Stimulated activated CD8-positive, alpha-beta memory T cell treated with anti-CD3 and anti-CD28 coated beads, Interleukin-7, amount 100 ng/mL, for 1 hour (primary cell): ENCODE measurements at places on chromosomes 3 and 15.

DNA sequence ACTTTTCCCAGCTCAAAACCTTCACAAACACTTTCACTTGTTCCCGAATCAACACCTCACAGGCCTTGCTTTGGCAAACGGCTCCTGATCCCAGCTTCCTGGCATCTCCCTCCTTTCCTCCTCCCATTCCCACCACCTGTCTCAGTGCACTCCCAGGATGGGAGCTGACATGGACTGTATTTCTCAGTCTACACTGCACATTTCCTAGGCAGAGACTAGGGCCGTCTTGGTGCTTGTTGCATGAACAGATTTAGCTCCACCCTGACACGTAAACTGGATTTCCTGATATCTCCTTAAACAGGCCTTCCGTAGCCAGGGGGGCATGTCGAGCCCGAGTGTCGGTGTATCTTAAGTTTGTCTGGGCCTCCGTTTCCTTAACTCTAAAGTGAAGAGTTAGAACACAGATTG lies 790 bp upstream of the WHAMM start:
- no peak for DNase-seq

GRCh38 chr15:55250941-55251340 lies 38.7 kb downstream of the RAB27A start:
- no peak for DNase-seq

GRCh38 chr3:179067839-179068238 lies 3.8 kb downstream of the ZMAT3 start:
- DNase-seq: no peak

GRCh38 chr15:27731776-27732175 lies 367.3 kb downstream of the OCA2 start:
- DNase-seq: no peak

DNA sequence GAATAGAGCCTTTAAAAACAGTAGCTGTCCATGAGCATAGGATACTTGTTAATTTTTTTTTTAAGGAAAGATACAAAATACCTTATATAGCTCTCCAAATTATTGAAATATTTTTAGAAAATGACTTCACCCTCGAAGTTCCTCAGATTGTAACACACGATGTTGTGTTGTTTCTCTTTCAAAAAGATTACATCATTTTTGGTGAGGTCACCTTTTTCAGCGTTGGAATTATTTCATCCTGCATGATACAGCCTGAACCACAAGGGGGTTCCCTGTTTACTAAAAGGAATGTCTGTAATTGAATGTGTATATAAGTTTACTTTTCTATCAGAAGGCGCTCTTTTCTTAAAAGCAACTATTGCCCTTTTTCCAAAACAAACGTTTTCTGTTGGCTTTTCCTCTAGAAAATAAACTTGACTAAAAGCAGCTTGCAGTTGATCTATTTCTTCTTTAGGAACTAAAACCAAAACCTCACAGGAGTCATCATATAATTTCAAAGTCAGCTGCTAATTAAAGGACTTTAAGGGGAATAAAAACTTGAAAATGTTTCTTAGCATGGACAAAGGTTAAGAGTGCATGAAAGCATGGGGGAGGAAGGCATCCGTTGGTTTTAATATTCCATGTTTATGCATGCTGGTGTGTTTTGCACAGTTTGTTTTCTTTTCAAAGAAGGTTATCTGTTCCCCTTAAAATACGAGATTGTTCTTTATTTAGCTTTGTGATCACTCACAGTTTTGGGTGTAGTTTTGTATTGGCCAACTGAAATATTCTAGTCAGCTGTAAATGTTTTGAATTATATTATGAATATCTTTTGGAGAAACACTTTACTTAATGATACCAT lies 29.4 kb downstream of the LYSMD4 start:
- no peak for DNase-seq

GRCh38 chr3:61057464-61057863 lies 193.8 kb downstream of the FHIT start:
- no peak for DNase-seq

- DNase-seq: no peak
Observed at GRCh38 chr3:183295211-183295610, 42.2 kb downstream of the B3GNT5 start.
